T-helper 22 cell (primary cell): ENCODE measurements at places on chromosomes 2 and 18.

DNA sequence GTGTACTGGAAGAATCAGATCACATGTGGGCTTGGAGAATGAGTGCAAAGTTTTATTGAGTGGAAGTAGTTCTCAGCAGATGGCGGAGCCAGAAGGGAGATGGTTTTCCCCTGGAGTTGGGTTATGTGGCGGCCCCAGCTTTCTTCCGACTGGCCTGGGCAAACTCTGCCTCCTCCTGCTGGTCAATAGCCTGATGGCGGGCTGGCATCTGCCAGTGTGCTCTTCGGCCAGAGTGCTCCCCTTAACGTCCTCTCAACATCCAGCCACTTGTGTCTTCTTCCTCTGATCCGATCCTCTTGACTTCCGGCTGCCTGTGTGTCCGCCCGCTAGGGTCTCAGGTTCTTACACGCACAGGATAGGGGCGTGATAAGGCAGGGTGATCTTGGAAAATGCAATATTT, 741.3 kb downstream of the RNF144A start:
- no peak for DNase-seq

GRCh38 chr2:205913668-205914067, 172.3 kb downstream of the INO80D start:
- DNase-seq = no peak

GRCh38 chr2:69020496-69021426, 7.8 kb downstream of the ANTXR1 start:
- no peak for DNase-seq

DNA sequence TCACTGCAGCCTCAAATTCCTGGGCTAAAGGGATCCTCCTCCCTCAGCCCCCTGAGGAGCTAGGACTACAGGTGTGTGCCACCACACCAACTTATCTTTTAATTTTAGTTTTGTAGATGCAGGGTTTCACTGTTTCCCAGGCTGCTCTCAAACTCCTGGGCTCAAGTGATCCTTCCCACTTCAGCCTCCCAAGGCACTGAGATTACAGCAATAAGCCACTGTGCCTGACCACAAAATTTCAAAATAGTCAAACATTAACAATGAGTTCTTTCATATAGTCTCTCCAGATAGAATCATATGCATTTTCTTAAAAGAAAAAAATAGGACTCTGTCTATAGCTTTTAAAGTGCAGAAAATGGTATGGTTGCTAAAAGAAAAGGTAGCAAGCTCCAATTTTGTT, 24.9 kb upstream of the PID1 start:
- DNase-seq = no peak

GRCh38 chr18:31792580-31792911, 31.9 kb upstream of the SLC25A52 start:
- DNase-seq = no peak

- DNase-seq = no peak
Observed at GRCh38 chr2:25373269-25373981, 31.7 kb upstream of the DNMT3A start.

DNA sequence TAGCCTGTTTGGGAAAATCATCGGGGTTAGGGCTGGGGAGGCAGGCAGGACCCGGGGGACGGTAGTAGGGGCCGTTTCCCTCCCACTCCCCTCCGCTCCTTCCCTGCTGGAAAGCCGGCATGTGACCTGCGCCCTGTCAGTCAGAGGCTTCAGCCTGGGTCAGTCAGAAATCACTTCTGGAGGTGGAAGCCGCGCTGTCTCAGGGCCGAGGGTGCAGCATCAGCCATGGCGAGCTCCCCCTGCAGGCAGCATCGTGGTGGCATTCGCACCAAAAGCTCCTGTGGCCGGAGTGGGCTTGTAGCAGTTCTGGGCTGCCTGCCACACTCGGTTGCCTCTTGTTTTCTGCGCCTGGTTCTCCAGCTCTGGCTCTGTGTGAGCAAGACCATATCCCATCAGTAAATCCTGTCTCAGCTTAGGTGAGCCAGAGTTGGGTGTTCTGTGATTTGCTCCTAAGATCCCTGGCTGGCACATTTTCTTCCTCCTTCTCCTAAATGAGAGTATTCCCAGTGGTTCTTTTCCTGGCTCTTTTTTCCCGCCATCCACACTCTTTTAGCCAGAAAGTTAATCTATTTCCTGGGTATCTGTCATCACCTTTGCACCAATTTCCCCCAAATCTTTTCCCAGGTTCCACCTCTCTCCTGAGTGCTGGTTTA, 123.9 kb upstream of the CD302 start:
- peak; percentile 30 for DNase-seq

DNA sequence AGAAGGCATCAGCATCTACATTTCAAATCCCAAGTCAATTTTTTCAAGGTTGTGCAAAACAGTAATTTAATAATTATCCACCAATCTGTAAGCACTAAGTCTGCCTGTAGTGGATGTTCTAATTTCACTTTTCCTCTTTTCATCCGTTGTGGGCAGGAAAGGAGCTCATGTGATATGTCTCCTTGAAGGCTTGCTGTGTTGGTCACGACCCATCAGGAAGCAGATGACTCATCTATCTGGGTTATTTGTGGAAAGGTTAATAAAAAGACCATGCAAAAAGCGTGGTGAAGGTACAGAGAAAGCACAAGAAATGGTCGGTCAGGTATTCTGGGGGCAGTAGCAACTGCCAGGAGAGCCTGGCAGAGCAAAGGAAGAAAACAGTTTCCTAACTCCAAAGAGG, 476.7 kb upstream of the RAB6C start:
- no peak for DNase-seq

DNA sequence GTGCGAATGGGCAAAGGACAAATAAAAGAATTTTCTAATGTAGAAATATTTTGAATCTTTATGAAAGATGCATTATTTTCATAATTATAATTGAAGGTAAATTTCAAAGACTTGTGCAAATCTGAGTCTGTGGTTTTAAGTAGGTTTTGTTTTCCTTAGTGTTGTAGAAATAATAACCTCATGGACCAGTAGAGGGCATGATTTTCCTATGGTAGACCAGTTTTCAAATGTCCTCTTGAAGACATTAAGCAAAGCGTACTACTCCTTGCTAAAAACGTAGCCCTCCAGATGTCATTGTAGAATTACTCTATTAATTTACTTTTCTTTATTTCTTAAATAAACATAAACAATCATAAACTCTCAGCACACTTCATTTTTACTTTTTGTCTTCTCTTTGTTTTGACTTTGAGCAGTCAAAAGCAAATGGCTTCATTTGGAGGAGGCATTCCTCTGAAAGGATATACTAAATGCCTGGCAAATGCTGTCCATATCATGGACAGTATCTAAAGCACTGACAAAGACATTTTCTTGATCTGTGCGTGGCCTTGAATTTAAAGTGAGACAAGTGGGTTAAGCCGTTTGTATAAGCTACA, 85.8 kb upstream of the FAM237A start:
- no peak for DNase-seq

- DNase-seq = no peak
Observed at GRCh38 chr2:5368263-5368662, 323.9 kb upstream of the SOX11 start.

GRCh38 chr2:89763581-89764485, 1072.4 kb downstream of the RPIA start:
- DNase-seq = no peak

DNA sequence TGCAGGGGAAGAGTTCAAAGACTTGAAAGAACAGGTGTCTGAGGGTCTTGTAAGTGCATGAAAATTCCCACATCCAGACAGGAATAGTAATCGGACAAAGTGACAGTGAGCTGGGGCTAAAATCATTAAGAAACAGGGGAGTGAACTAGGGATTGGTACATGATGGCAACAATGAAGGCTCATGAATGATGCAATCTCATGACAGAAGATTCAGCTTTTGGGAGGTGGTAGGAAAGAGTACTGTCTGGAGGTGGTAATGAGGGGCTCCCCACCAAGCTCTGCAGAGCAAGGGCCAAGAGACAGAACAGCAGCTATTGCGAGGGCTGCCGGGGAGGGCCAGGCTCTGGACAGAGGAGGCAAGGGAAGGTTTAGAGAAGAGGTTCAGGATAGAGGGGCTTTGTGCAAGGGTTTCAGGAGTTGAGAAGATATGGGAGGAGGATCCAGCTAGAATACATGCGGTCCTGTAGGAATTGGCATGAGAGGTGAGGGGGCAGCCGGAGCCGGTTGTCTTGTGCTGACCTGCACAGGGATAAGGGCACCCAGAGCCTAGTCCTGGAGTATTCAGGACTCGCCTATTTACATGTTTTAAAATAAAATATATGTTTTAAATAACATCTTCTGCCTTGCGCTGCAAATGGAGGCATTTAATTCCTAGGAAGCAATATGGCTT, 31.4 kb downstream of the MAP3K20 start:
- DNase-seq = no peak

- no peak for DNase-seq
Observed at GRCh38 chr18:78073275-78073674, 823.6 kb downstream of the GALR1 start.

- peak; percentile 4 for DNase-seq
Observed at GRCh38 chr2:9002637-9003365, 683 bp downstream of the MBOAT2 start.

GRCh38 chr18:26091047-26091630, 726 bp upstream of the SS18 start:
- DNase-seq = no peak

DNA sequence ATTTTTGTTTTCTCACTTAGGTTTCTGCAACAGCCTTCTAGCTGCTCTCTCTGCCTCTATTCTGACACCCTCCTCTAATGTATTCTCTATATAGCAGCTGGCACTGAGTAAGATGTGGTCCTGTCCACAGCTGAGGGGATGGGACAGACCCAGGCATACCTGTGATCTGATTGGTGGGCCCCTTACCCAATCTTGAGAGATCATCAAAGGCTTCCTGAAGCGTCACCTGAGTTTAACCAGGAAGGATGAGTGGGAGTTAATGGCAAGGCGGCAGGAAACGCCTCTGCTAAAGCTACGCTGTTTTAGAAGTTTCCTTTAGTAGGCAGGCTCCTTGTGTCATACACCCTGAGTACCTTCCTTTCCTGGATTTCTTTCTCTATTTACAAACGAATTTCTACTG, 5.7 kb upstream of the TET3 start:
- peak; percentile 72 for DNase-seq

DNA sequence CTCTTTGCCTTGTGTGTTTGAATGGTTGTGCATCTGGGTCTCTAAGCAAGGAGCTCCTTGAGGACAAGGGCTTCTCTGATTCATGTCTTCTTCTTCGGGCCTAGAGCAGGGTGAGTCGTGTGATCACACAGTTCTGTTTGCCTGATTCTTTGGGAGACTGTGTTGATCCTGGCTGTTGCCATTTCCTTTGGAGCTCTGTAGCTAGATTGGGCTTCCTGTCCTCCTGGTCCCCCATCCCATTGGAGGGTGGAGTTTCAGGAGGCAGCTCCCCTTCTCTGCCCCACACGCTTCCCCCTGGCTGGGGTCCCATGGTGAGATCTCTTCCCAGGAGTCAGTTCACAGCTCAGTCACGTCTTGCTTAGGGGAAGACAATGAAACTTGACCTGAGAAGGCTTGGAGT, 92.8 kb downstream of the TRIB2 start:
- DNase-seq = no peak

DNA sequence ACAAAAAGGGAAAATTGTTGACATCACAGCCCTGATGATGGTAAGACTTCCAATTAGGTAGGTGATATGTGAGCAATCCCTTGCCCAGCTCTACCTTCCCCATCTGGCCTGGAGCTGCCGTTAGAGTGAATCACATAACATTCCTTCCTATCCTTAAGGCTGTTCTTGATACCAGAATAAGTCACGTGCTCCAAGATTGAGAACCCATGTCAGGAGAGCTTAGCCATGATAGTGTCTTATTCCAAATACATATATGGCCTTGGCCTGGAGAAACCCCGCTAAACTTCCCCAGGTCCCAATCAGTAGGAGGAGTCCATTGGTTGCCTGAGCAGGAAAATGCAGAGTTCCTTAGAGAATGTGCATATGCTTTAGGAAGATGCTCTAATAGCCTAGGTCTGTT, 70.0 kb upstream of the ACVR2A start:
- no peak for DNase-seq

DNA sequence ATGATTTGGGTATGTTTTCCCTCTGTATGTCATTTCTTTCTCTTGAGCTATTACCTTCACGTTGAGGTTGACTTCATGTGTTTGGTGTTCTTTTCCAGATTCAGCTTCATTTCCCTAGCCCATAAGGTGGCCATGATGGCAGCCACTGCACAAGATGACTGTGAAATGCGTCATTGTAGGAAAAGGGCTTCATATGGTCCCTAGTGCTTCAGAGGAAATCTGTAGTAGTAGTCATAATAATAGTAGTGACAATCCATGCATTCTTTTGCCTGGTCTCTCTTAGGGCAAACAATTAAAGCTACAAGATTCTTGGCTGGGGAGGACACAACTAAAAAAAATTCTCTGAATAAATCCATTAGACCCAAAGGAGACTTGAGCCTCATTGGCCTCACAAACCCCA, 28.4 kb downstream of the AOX1 start:
- DNase-seq = no peak

DNA sequence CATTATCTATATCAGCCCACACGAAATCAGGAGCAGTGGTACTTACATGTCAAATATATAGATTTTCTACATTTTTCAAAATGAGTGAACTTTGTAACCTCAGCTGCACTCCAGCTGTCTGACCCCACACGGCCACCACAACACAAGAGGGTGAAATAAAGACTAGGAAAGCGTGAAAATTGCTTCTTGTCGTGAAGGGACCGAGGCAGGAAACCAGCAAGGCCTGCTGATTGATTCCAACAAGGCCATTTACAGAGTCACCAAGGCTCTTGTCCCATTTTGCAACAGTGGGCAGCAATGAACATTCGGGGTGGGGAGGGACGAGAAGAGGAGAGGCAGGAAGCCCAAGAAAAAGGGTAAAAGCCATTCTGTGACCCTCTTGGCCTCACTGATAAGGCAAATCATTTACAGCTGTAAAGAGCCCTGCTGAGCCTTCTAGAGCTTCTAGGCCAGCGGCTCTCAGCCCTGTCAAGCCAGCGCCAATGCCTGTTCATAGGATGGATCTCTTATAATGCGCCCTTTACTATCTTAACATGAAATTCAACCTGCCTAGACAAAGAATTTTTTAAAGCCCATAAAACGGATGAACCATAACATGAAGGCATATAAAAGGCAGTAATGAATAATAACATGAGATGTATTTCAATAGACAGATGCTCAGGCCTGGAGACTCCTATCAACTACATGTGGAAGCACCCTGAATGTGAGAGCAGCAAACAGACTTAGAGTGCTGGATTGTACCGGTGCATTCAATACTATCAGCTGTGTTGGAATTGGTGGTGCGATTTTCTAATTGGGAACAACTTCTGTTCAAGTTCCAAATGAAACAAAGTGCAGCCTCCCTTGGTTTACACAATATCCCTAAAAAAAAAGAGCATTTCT, 269.0 kb downstream of the CDCA7 start:
- no peak for DNase-seq

GRCh38 chr2:118747066-118747465, 100.4 kb downstream of the EN1 start:
- no peak for DNase-seq
